ENCODE measurements at places on chromosomes 2 and 18. TPM values are rescaled to one million over a fixed set of nuclear protein-coding genes. Genes with fewer than 3 reads are reported as not detected.

GRCh38 chr18:21281603-21282002 is 39.6 kb downstream of the GREB1L start:
- no peak for DNase-seq

DNA sequence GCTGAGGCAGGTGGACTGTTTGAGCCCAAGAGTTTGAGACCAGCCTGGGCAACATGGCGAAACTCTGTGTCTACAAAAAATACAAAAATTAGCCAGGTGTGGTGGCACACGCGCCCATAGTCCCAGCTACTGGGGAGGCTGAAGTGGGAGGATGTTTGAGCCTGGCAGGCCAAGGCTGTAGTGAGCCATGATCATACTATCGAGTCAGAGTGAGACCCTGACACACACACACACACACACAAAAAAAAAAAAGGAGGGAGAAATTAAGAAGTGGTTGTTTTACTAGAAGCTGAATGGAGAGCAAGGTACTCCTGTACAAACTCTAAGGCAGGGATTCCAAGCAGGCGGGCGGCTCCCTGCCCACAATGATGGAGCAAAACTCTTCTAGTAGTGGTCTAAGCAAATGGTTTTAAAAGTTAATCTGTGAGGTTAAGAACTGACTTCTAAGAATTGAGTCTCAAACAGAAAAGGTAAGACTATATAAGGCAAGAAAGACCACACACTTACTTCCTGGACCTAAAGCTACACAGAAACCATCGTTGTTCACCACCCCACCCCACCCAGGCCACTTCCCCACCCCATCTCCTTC is 2.6 kb downstream of the ANKRD44 start:
- peak; percentile 37 for DNase-seq

DNA sequence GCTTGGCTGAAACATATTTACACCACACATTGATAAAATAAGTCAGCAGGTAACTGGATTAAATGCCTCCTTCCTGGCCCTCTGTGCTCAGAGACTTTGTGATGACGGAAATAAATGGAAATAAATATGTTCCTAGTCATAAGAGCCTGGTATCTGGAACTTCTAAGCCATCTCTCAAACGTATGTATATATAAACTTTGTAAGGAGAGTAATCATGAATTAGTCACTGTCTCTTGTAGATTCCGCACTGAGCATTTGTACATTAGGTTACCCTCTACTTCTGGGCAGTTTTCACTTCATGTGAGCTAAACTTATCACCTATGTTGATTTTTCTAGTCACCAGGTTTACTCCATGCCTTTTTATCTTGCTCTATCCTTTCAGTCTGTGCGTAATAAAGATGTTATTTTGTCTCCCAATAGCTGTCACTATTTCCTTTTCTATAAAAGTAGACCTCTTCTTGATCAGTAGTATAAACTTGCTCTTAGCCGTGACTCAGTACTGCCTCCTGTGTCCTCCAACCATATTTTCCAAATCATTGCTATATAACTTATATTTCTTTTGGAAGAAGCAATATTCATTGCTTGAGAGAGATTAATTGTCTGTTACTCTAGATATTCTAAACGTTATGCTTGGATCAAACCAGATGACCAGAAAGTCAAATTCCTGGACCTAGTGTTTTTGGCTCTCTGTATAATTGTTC is 53.2 kb downstream of the FEZ2 start:
- DNase-seq, result no peak

DNA sequence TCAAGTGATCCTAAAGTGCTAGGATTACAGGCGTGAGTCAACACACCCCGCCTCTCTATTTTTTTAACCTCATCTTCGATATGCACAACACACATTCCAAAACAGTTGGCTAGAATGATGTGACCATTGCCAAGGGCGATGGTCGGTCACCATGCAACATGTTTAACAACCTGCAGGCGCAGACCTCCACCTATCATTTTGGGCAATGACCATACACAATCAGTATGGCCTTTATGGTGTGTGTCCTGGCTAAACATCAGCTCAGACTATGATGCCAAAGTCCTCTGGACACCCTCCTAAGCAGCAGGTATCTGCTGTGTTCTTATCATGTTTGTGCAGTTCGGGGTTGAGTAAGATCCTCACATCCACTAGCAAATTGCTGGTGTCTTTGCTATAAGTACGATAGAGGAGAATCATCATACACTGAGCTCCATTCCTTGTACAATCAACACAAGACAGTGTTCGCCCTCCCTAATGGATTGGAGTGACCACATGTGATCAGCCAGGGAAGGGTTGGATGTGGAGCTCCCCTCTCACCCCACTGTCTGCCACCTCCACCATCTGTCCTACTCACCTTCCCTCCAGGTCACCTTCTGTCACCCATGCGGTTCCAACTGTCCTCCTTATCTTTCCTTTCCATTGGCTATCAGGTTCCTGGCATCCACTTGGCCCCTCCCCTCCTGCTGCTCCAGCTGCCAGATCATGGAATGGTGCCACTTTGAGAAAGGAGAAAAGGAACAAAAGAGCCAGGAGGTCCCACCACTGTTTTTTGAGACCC is 7.9 kb upstream of the RNF152 start:
- DNase-seq, result no peak

- no peak for DNase-seq
Measured at GRCh38 chr2:8115966-8116365, 565.9 kb upstream of the ID2 start.

DNA sequence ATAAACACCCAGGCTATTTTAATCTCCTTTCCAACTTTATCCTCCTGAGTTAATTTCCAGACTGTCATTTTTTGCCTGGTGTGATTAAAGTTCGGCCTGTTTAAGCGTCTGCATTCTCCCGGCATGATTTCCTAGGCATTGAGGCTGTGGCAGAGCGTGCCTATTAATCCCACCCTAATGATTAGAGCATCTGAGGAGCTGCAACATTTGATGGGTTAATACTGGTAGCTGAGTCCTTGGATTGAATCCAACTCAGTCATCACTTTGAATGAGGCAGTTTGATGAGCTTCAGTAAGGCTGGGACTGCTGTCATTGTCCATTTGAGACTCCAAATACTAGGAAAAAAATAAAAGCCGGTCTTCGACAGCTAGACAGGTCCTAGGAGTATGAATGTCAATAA is 882.5 kb downstream of the SLC4A3 start:
- no peak for DNase-seq

- no peak for DNase-seq
Measured at GRCh38 chr2:110116033-110116710, 550 bp upstream of the MALL start.

DNA sequence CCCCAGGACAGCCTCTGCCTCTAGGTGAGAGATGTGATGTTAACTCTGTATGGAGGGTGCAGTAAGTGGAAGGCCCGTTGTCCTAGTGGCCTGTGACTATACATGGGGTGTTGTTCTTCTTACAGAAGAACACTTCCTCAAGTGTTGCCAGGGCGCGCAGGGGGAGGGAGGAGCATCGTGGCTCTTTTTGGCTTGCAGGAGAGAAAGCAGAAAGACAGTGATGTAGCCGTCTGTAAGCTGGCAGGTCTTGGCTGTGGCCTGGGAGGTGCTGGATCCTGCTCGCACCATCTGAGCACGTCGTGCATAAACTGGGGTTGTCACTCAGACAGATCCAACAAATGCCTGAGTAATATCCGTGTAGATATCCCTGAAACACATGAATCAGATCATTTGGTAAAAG is 44.3 kb downstream of the ZNF236 start:
- DNase-seq, result no peak

GRCh38 chr2:99818842-99819241 is 323.5 kb downstream of the AFF3 start:
- DNase-seq, result no peak

DNA sequence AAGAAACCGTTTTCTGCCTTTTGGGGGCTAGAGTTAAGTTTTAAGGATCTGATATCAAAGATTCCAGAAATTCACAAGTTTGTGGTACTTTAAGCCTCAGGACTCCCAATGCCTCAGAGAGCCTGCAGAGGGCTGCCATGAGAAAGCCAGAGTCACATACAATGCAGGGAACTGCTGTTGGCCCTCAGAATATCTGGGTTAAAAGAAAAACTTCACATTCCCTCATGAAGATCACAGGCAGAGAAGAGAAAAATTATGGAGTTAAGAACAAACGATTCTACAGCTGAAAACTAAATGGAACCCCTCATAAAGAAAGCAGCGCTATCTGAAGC is 39.5 kb downstream of the HDAC4 start:
- no peak for DNase-seq

GRCh38 chr18:484749-485464 is 15.6 kb downstream of the COLEC12 start:
- no peak for DNase-seq

DNA sequence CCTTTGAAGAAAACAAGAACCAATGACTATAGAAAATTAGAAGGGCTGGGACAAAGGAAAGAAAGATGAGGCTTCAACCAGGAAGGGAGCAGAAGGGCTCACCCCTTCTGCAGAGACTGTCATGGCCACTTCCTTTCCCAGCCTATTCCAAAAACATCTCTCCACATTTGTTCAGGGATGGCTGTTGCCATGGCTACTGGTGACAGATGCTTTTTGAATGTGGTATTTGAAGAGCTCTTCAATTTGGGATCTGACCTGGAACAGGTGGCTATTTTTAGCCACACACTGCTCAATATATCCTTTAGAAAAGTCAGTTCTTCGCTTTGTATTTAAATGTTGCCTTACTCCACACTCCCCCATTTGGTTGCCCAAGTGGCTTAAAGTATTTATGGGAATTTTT is 64.1 kb upstream of the LCLAT1 start:
- DNase-seq, result no peak

GRCh38 chr18:13614641-13615288 is 111.6 kb downstream of the FAM210A start:
- DNase-seq, result peak; percentile 62

DNA sequence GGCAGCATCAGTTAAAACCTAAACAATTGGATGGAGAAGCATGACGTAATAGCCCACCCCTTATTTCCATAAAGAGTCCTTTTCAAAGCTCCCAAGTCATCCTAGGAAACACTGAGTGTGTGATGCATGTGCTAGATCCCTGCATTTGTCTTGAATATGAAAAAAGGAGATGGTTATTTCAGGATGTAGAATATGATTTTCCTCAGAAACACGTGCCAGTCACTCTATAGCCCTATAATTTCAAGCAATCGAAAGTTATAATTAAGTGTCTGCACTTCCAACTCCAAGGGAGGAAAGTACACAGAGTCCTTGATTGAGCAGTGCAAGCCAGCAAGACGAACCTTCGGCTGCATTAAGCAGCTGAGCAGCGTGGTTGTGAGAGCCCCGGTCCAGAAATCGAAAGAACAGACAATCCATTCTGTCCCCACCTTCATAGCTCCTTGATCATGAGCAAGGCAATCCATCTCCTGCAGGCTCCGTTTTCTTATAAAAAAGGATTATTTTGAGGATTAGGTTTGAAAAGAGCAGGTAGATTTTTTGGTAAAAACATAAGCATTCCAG is 287.7 kb downstream of the FBXO15 start:
- DNase-seq, result no peak

DNA sequence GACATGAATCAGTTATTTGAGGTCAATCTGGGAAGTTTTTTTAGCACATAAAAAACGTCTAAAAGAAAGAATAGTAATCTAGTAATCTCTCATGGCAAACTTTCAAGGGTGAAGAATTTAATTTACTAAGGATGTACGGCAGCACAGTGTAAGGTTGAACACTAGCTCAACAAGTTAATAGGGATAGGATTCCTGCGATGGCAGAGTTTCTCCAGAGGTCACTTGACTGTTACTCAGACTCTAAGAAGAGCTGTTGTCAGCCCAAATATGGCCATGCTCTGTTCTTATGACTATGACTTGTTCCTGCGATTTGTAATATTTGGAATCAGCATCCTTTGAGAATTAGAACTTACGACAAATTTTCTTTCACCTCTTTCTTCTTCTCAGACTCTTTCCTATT is 553.3 kb upstream of the TNP1 start:
- DNase-seq, result no peak

DNA sequence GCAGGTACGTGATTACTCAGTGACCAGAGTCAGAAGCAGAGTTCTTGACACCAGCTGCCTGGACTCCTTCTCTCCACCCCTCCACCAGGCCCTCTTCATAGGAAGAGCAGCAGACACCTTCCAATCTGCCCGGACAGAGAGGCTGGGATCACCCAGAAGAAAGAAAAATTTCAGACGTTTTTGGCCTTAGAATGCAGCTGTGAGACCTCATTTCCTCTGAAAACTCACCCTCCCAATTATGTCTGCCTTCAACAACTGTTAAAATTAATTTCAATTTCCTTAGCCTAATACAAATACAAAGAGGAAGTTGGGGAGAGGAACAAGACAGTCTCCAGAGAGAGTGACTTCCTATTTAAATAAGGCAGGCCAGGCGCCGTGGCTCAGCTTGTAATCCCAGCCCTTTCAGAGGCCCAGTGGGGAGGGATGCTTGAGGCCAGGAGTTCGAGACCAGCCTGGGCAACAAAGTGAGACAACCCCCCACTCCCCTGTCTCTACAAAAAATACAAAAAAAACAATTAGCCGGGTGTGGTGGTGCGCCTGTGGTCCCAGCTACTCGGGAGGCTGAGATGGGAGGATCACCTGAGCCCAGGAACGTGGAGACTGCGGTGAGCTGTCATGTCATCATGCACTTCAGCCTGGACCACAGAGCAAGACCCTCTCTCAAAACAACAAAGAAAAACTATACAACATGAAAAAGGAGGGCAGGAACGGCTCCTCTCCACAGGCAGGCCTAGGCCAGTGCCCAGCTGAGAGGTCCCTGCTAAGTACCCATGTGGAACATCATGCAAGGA is 1.6 kb downstream of the SLC66A2 start:
- DNase-seq, result peak; percentile 79

GRCh38 chr18:40911582-40912254 is 1043.3 kb upstream of the PIK3C3 start:
- no peak for DNase-seq

The C2orf78 gene
- total RNA-seq, result not detected

The ARL5A gene
- total RNA-seq, result 54.1 TPM

The VIT gene
- total RNA-seq, result not detected

The SLC4A5 gene
- total RNA-seq, result 9.7 TPM

The CDH7 gene
- total RNA-seq, result not detected

Measured in B cell (primary cell).